ENCODE measurements at places on chromosomes 1 and 21.

DNA sequence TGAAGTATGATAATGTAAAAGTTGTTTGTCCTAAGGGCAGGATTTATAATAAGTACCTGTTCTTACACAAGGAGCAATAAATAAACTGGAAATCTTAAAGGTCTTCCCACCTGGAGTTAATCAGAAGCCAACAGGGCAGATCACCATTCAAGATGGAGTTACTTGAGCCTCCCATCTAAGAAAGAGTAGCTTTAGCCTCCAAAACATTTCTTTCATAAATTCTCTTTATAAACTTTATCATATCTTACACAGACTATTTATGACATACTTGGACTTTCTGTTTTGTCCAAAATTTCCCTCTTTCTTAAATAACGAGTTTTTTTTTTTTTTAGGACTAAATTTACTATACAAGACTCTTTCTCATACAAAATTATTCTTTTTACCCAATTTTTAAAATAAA lies 18.5 kb downstream of the OR2T1 start:
- DNase-seq, result no peak

- no peak for DNase-seq
These were observed 640.2 kb downstream of the PTPRC start for GRCh38 chr1:199279067-199279466.

DNA sequence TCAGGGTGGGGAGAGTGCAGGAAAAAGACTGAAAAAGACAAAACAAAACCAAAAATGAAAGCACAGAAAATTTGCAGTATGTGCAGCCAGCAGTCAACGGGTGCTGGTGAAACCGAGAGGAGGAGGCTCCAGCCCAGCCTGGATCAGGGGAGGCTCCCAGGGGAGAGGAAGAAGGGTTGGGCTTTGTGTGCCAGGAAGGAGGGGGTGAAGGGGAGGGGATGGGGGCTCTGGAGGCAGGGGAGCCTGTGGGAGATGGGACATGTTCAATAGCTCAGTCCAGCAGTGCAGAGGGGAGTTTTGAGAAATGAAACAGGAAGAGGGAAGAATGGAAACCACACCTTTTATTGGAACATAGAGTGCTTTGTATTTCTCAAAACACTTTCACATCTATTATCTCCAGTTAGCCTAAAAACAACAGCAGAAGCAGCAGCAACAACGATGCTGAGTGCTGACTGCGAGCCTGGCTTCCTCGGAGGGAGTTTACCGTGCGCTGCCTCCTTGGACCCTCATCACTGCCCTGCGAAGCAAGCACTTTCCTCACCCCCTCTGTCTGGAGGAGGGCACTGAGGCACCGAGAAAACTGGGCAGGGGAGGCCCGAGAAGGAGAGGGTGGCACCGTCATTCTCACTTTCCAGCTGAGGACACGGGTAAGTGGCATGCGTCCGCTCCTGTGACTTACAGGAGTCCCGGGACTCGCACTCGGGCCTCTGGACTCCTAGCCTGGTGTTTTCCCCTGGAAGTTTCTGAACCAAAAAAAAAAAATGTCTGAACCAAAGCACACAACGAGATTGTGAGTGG lies 62.9 kb downstream of the MDM4 start:
- no peak for DNase-seq

DNA sequence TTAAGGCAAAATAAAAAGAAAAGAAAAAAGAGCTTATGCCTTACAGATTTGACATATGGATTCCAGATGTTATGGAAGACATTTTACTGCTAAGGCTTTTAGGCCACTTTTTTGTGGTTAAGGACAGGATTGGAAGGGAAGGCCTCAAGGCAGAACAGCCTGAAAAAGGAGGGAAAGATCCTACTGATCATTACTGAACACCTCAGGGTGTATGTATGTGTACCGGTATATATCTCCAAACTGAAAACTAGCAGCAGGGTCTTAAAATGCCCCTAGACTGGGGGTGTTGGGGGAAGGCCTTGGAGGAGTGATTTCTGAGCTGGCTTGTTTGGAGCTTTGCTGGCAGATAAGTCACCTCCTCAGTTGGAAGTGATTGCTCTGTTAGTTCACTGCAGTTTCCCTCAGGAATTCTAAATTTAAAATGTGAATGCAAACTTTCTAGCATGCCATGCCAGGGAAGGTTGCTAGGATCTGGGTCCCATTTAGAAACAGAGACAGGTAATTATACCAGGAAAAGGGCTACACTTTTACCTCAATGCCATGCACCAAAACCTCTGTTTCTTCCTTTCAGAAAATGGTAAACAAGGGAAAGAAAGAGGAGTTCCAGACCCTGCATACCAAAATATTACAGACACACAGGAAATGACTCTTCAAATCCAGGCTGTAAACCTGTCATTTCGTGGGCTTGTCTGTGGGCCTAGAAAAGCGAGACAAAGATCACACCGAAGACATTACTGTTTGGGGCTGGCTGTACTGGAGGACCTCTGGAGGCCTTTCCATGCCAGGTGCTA lies 15.0 kb downstream of the C1orf52 start:
- no peak for DNase-seq

DNA sequence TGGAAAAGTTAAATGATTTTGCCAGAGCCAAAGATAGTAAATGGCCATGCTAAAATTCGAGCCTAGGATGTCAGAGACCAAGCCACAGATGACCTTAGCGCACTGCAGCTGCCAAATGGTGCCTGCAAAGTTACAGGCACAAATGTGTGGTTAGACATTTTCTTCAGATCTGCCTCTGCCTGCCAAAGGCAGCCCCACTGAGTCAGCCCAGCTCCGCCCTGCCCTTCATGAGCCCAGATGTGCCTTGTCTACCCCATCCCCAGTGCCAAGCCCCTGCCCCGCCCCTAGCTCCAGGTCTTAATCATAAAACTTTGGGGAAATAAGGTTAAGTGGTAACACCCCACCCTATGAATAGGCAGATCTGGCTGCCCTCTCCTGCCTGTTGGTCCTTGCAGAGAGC lies 105.9 kb downstream of the DTL start:
- DNase-seq, result no peak

- no peak for DNase-seq
These were observed 216.0 kb downstream of the S1PR1 start for GRCh38 chr1:101452825-101453224.

GRCh38 chr1:173717238-173717637 lies 2.5 kb downstream of the KLHL20 start:
- no peak for DNase-seq

GRCh38 chr1:83889707-83890106 lies 109.2 kb downstream of the TTLL7 start:
- no peak for DNase-seq

DNA sequence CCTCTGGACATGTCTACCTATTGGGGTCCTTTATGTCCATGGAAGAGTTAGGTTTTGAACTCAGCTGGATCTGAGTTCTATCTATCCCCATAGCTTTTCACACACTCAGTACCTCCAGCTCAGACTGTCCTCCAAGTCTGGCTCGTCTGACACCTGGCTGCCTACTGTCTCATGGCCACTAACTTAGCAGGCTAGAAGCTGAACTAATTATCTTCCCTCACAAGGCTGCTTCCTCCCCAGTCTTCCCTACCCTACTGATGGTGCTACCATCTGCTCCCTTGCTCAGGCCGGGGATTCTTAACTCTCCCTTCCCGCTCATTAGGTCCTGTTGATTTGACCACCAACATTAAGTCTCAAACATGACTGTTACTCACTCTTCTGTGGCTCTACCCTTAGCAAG lies 13.4 kb downstream of the VANGL2 start:
- DNase-seq, result no peak

GRCh38 chr1:36912365-36912865 lies 121.9 kb downstream of the GRIK3 start:
- DNase-seq, result no peak

DNA sequence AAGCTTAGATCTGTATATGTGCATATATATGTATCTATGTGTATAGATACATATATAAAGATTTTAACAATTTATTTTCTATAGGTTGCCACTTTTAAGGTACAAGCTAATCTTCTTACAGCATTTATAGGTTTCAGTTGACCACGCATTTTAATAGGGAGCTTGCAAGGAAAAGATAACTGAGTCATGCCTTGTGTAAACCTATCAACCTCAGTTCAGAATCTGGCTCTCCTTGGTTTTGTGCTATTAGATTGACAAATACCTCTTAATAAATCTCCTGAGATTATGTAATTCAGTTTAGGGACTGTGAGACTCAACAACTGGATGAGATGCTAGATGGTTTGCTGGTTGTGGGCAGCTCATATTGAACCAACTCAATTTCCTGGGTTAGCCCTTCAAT lies 114.7 kb upstream of the SERBP1 start:
- no peak for DNase-seq

DNA sequence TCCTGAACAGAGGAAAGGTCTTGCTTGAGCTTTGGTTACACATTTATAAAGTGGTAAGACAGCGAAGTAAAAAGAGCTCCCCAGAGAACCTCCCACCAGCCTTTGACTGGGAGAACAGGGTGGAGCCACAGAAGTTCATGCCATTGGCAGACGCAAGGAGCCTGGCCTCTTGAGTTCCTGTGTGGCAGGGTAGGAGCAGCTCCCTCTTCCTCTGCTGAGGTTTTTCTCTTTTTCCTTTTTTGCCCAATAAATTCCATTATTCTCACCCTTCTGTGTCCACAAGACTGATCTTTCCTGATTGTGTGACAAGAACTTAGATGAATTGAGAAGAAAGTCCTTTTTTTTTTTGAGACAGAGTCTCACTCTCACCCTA lies 4.3 kb downstream of the THEM4 start:
- DNase-seq, result no peak

- no peak for DNase-seq
These were observed 276.5 kb downstream of the DNM3 start for GRCh38 chr1:172117800-172118199.

DNA sequence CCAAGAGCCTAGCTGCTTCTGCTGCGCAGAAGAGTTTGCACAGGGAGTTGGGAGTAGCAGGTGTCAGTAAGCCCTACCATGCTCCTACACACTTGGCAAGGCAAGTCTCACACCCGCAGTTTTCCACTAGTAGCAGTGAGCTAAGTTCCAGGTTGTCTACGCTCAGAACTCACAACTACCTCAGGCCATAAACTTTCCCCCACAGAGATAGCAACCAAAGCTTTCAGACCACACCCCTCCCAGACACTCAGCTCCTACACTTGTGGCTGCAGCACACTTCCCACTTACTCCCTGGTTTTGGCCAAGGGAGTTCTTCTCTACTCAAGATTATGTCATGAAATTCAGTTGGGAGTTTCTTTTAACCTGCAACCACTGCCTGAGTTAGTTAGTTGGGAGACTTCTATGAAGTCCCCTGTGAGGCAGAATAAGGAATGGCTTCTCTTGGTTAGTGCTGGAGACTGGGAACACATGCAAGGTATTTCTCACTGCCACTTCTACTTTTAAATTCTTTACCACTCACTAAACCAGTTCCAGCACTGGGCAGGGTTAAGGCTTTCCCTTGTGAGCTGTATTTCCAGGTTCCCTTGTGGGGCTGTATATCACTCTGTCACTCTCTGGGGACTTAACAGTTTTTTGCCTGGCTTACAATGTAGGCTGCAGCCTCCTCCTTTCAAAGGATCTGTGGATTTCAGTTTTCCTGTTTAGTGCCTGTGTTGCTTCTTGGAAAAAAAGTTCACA lies 18.3 kb upstream of the MAB21L3 start:
- no peak for DNase-seq

DNA sequence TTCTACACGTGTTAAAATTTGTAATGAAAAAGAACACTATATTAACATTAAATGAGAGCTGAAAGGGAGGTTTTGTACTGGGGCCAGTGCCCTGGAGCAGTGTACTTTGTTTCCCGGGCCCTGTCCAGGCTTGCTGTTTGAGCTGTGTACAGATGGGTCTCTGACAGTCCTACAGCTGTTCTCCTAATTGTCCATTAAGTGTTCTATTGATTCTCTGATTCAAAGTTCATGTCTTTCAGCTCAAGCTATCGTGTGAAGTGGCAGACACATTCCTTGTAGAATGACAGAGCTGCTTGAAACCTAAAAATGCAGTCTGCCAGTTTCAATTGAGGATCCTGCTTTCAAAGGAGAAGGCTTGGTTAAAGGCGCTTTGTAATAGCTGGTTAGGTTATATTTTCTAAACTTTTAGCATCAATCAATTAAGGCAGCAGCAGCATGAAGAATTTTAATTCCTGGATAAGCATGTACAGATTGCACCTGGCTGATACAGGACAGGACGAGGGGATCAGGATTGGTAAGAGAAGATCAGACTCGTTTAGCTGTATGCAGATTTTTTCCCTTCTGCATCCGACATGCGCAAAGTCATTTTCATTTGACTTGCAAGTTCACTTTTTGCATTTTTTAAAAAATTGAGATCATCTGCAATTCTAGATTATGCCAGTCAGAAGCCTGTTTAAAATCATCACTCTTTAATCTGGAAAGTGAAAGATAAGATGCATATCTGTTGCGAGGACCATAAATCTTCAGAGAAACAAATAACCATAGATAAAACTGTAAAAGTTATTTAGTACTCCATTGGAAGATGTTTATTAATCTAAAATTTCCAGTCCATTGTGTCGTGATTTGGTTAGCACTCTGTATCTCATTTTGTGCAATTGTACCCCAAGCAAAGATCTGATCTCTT lies 98.5 kb downstream of the ATG4C start:
- no peak for DNase-seq

DNA sequence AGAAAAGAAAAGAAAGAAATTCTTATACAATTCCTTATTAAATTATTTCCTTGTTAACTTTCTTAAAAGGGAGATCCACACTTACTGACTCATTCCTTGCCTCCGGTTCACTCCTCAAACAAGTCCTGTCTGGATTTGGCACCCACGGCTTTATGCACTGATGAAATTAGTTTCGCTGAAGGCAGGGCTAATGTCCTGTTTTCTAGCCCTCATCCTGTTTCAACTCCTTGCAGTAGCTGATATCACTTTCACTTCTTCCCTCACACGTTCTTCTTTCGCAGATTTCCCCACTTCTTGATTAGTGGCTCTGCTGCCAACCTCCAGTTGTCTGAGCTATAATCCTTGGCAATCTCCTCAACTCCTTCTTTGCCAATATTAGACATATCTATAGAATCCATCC lies 215.2 kb downstream of the URB2 start:
- no peak for DNase-seq

DNA sequence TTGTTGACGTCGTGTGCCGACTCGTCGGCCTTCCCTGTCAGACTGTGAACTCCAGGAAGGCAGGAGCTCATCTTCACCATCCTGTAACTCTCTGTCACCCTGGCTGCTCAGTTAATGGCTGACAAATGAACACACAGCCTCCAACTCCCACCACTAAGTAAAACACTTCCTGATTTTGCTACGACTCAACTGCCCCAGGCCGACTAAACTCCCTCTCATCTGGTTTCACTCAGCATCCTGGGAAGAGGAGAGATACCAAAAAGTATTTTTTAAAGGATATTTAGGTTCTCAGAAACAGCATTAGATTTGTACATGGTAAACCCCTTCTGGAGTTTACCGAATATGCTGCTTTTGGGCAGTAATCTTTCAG lies 18.2 kb upstream of the LHX4 start:
- no peak for DNase-seq

- DNase-seq, result no peak
These were observed 356.5 kb downstream of the GPATCH2 start for GRCh38 chr1:217274416-217274815.

DNA sequence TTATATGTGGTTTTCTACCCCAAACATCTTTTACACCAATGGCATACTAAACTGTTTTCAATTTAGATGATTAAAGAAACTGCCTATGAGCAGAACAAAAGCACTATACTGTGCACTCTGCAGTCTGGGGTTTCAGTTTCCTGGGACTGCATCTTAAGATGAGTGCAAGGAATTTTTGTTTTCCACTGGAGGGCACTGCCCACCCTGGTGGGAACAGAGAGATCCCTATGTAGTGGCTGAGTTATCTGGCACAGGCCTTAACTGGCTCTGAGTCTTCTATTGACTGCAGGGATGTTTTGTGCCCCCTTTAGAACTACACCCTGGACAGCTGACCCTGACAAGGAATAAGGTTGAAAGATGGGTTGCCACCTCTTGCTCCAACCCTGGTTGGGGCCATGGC lies 12.0 kb downstream of the PROK1 start:
- DNase-seq, result no peak
